ENCODE measurements at places on chromosomes 6 and 20.

GRCh38 chr20:47124181-47124717 lies 229.6 kb downstream of the EYA2 start:
- DNase-seq, result no peak

GRCh38 chr6:143368426-143368825 lies 82.1 kb downstream of the ADAT2 start:
- peak; percentile 30 for DNase-seq

- DNase-seq, result peak; percentile 32
These were observed 81.6 kb downstream of the KCNB1 start for GRCh38 chr20:49400904-49401303.

DNA sequence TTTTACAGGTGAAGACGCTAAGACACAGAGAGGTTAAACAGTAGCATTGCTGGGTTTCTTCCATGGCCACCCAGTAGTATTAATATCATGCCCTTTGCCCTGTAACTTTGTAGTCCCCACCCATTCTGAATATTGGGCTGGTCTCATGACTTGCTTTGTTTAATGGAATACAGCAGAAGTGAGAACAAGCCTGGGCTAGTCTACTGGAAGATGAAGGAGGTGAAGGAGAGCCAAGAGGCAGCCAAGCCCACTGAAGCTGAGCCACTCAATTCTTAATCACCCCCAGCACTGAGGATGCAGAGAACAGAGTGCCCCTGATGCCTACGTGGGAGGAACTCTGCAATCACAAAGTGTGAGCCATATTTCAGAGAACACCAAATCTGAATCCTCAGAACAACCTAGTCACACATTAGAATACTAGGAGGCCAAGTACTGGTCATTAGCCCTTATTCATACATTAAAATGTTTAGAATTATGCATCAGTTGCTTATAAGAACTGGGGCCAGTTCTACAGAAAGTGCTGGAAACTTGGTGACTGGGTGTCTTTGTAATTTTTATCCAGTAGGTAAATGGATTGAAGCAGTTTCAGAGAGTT lies 270.1 kb upstream of the PRND start:
- DNase-seq, result no peak

DNA sequence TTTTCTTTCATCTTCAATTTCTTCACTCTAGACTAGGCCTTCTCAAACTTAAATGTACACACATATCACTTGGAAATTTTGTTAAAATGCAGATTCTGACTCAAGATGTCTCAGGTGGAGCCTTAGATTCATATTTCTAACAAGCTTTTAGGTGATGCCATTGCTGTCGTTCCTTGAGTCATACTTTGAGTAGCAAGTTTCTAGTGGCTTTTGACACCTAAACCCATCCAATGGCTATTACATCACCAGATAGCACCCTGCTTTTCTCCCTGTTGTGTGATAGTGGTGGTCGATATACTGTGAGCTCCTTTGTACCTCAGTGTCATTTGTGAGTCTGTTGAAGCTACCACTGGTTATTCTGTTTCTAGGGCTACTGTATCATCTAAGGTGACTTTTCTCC lies 34.8 kb upstream of the BAG2 start:
- no peak for DNase-seq

DNA sequence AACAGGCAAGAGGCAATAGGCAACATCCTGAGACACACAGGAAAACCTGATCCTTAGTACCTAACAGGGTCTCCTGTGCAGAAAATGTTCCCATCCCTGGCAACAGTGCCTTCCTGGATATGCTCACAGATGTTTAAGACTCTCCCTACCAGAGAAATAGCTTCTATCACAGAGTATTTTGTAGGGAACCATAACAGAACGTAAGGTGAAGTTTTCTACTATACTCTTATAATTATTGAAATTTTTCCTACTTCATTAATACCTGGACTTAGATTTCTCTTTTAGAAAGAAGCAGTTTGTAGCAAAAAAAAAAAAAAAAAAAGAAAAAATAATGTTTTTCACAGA lies 33.5 kb upstream of the LGSN start:
- no peak for DNase-seq

DNA sequence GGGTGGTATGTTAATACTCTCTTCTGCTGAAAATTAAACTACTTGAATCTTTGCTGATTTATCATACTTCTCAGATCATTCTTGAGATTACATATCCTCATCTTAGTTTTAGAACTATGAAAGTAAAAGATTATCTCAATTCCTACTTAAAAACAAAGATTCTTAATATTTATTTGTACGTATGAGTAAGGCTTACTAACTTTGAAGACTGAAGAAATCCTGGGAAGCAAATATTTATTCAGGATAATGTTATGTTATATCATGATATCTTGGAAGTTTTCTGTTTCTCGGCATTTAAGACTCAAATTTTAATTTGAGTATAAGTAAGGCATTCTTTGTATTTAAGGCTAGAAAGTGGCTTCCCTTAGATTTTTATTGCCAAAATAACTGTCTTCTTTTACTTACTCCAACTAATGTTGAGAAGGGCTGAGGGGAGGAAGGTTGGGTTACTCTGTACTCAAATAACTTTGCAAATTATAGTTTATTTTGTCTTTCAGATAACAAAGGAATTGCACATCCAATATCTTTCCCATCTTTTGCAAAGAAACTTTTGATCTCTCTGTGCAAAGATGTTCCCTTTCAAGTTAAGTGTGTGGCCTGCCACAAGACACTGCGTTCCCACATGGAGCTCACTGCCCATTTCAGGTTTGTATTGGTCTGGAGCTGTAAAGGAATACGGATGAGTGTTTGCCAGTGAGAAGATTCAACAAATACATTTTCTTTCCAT lies 30.5 kb upstream of the BAG2 start:
- no peak for DNase-seq

- peak; percentile 74 for DNase-seq
These were observed 6.2 kb downstream of the HEBP2 start for GRCh38 chr6:138410048-138410735.

- DNase-seq, result no peak
These were observed 281.2 kb upstream of the SUPT3H start for GRCh38 chr6:45658958-45659357.

GRCh38 chr20:10558635-10559187 lies 115.1 kb downstream of the JAG1 start:
- DNase-seq, result peak; percentile 78

DNA sequence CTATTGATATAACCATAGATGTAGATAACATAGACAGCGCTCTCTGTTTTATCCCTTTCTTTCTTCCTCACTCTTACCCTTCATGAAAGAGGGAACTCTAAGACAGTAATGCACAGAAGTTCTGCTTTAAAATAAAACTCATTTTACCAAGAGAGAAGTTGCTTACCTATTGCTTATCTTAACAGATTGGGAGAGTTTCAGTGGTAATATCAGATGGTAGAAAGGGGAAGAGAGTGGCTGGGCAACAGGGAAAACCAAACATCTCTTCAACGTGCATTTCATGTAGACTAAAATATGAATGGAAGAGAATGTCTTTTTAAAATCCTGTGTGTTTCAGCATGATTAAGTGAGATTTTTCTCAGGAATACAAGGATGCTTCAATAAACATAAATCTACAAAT lies 45.3 kb upstream of the SIRPG start:
- DNase-seq, result no peak

DNA sequence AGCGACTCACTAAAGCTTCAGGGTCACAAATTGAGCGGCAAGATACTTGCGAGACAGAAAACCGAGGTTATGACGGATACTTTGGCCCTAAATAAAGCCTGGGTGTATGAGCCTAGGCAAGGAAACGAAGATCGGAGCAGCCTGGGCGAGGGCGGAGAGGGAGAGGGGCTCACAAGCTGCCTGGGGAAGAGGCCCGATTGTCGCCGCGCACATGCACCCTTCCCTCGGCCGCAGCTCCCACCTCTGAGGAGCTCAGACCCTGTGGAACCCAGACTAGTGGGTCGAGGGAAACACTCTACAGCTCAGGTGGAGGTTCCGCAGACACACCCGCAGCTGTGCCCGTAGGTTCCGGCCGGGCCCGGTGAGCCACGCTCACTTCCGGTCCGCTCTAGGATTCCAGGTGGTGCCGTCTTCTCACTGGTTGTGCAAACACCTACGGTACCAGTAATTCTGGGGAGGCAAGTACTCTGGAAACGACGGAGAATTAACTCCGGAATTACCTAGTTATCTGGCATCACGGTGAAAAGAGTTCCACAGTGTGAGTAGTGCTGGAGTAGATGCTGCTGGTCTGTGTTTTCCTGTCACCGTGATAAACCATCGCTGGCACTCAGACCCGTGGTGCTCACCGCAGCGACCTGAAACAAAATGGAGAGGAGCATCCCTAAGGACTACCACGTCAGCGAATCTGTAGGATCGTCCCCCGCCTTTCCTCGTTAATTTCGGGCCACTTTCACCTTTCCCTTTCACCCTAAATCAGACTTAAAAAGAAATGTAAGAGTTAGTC lies 61.5 kb downstream of the GPX5 start:
- DNase-seq, result peak; percentile 60

GRCh38 chr6:49668083-49668511 lies 31.5 kb upstream of the RHAG start:
- no peak for DNase-seq

- no peak for DNase-seq
These were observed 59.3 kb upstream of the ZNF217 start for GRCh38 chr20:53652859-53653517.

Measured in adipocyte (in vitro differentiated cells).